ENCODE measurements at places on chromosomes 11 and 22.

DNA sequence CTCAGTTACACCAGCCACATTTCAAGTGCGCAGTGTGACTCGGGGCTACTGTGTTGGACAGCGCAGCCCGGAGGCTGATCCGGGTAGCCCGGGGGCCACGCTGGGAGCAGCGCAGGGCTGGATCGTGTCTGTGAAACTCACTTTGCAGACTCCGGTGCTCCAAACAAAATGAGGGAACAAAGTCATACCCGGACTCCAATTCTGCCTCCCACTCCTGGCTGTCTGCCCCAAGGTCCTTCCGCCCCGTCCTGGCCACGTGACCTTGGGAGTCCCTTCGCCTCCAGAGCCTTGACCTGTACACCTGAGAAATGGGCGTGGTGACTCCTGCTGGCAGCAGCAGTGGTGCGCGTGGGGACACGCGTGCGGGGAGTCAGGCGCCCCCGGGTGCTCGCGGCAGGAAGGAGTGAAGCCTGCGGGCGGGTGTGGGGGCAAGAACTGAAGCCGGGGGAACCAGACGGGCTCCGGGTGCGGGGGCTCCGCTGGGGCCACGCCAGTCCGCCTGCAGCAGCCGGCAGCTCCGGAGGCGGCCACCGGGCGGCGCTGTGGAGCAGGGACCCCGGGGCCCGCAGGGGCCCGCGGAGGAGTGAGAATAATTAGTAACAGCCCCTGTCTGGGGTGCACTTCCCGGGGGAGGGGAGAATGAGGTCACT lies 42.4 kb downstream of the KCNJ4 start:
- no peak for DNase-seq

- DNase-seq = no peak
Measured at GRCh38 chr22:44191036-44191454, 10.3 kb downstream of the PARVG start.

- DNase-seq = peak; percentile 9
Measured at GRCh38 chr11:10454878-10455631, at the start of gene AMPD3. AMPD3 (plus strand) TSS chr11:10455264; CDS start chr11:10461520, 6,256 bp downstream.

DNA sequence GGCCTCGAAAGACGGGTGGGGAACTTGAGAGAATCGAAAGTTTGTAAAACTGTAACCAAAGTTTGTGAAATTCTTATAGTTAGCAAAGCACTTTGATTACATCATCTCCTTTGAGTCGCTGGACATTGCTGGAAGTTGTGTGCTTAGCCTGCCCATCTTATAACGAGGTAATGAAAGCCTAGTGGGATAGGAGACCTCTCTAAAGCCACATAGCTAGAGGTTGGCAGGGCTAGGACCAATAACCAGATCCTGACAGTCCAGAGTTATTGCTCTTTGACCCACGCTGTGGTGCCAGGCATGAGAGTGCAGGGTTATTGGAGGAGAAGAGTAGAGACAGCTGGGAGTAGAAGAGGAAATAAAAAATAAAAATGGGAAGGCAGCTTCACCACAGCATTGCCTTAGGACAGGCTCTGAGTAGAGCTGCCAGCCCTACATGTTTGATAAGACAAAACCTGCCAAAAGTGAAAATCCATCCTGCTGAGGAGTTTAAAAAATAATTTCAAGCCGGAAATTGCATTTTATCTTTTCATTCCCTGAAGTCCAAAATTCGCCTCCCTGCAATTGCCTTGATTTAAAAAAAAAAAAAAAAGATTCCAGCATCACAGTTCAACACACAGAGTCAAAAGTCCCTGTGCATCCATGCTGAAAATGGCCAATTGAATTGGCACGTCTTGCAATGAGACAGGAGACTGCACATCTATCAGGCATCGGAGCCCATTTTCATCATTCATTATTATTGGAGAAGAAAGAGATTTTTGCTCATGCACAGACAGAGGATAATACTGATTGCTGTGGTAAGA lies 225.5 kb upstream of the POU2AF2 start:
- no peak for DNase-seq

DNA sequence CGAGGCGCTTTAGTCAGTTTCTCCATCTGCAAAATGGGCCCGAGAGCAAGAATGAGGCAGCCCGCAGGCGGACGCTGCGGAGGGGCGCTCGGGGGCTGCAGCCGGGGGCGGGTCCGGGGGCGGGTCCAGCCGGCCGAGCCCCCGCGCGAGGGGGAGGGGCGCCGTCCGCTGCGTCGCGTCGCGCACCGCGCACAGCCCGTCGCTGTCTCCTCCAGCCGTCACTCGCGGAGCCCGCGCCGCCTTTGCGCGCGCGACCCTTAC lies 282 bp downstream of the PC start:
- DNase-seq = peak; percentile 73

DNA sequence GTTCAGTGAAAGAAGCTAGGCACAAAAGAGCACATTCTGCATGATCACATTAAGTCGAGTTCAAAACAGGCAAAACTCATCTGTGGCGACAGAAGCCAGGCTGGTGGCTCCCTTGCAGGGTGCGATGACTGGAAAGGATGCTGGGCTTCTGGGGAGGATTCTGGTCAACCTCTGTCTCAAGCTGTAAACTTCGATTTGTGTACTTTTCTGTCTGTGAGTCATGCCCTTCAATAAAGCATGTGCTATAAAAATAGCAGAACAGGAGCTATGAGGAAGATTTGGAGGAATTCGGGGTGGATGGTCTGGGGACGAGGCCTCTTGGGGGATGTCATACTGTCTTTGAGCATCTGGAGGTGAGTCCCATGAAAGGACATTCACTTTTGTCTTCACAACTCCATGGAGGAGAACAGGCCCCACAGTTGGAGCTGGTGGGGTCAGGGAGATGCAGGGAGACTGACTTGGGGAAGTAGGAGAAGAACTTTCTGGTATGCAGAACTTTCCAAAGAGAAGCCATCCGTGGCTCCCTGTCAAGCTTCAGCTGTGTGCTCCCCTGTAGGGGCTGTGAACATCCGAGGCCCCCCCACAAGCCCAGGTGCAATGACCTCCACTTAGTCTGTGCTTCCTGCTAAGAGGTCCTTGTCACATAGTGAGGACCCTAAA lies 77.8 kb upstream of the LINC01488 start:
- no peak for DNase-seq

DNA sequence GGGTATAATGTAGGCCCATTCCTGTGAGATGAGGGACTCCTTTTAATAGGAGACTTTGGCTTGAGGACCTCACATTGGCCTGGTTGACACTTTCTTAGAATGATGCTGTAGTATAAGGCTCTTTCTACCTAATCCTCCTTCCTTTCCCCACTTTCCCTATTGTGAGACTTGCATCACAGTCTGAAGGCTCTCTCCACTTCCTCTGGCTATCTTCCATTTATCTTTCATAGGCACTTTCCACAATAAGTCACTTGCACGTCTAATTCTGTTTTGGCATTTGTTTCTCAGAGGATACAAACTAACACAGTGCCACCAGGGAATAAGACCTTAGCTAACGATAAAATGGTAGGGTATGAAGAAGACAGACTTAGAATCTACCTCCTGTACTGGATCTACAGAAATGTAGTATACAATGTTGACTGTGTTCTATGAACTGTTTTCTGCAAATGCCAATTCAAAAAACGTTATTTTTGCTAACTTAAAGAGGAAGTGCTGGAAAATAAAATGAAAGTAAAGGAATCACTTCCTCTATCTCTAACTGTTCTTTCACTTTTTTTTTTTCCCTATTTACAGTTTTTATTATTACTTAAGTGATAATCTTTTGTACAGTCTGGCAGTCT lies 17.9 kb upstream of the PDE3B start:
- DNase-seq = no peak

DNA sequence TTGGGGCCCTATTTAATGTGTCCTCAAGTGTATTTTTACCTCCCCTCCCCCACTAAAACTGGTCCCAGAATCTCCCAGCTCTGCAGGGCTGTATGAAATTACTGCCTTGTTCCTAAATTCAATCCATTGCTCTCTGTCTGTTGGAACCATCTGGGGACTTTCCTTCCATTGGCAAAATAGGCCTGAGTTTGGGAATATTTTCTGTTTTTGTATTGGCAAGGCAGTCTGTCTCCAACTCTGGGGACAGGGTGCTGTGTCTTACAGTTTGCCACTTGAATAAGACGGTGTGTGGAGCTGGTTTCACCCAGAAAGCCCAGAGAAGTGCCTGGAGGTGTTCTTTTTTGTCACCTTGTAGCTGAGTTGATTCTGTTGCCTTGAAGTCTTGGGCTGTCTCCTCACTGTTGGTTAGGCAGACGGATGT lies 1.3 kb downstream of the PACS1 start:
- no peak for DNase-seq

DNA sequence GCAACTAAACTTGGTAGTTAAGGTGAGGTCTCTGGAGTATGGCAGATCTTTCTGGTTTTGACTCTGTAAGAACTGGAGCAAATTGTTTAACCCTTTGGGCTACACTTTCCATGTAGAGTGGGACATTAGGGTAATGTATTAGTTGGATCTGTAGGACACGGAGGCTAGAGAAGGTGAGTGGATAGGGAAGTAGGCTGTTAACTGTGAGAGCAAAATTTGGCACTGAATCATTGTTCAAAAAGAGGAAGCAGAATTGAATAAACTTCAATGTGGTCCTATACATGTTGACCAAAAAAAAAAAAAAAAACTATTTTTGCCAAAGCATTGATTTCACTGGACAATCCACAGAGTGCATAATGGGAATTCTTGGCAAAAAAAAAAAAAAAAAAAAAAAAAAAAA lies 370.2 kb upstream of the CHORDC1 start:
- DNase-seq = no peak

DNA sequence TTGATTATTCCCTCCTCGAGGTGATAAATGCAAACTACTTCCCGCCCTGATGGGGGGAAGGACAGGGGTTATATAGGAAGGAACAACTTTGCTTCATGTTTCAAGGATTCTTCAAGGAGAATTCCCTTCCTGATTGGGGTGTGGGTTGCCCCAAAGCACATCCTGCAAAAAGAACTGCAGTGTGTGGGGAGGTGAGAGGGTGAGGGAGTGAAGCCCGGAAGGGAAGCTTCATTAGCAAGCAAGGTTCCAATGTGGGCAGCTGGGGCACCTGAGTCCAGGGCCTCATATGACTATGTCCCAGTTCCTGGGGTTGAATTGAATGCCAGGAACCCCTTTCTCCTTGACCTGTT lies 326.0 kb downstream of the MN1 start:
- DNase-seq = no peak

- no peak for DNase-seq
Measured at GRCh38 chr11:43574411-43574810, 106.1 kb upstream of the HSD17B12 start.

DNA sequence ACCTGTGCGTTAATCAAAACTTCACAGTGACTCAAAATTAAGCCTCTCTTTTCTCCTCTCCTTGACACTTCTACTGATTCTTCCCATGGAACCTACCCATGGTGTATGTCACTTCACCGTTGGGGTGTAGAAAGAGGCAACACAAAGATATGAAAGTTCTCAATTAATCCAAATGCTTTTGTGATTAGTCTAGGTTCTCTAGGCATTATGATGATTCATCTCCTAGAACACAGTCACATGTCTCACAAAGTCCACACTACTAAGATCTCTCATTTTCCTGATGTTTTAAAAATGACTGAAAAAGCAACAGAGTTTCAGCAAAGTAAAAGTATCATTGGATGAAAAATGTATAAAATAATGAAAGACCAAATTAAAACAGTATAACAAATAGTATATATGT lies 13.7 kb upstream of the SCGB2A2 start:
- no peak for DNase-seq

DNA sequence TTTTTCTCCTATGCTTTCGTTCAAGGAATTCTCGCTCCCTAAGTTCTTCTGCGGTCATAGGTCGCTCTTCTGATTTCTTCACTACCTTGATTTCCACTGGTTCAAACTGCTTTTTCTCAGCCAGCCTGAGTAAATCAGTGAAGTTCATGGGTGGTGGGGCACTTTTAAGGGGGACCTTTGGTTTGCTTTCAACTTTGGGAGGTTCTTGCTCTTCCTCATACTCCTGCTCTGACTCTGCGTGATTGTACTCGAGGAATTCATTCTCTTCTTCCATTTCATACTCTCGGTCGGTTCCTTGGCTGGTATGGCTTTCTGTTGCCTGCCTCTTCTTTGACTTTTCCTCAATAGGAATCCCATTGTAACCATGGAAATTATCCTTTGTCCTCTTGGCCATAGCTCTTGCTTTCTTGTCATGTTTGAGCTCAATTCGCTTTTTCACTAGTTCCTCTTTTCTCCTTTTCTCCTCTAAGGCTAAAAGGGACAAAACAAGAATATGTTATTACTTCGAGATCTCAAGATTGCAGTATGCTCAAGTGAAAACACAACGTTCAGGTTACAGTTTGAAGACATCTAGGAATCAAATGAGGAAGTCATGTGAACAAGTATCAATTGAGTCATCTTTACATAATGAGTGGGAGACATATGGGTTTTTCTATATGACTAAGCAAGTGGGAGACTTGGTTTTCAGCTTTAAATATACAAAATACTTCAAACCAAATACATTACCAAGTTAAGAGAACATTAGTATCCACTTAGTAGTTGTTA lies 16.2 kb downstream of the MISFA start:
- no peak for DNase-seq

DNA sequence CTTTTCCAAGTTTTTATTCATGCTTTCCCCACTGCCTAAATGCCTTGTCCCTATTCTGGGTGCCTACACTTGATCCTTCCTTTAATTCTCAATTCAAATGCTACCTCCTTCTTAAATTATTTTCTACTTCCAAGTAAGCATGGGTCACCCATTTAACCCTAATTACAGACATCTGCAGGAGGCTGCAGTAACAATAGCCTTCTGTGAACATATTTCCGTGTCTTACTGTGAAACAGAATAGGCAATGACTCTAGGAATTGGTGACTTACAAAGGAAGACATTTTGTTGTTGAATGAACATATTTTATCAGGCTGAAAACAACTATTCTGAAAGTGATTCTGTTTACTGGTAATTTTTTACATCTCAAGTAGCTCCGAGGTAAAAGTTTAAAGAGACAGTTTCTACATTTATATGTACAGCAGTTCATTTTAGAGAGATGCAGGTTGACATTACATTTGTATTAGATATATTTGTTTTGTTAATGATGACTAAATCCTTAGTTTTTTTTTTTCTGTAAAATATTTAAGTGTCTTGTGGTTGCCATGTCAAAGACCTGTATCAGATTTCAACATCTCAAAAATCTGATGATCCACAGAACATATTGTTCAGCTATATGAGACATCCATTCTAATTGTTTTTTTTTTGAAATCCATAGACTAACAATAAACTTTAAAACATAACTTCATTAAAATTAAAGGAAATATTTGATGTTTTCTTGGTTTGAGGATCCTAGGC lies 316.8 kb downstream of the CASP12 start:
- DNase-seq = no peak

DNA sequence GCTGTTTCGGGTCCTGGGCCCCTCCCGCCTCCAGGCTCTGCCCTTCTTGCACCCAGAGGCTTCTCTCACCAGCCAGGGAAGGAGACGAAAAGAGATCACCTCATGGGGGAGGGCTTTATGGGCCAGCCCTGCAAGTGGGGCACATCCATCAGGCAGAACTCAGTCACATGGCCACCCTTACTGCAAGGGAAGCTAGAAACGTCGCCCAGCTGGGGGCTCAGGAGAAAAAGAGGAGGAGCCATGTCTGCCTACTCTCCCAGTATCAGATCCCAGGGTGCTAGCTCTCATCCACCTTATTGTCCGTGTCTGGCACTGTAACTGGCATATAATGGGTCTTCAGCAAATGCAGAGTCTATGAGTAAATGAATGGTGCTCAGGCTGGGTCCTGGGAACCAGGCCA lies 24.2 kb downstream of the MFNG start:
- DNase-seq = no peak

- DNase-seq = no peak
Measured at GRCh38 chr11:130031945-130032344, 29.3 kb upstream of the PRDM10 start.

All from NCI-H1930 (cell line).